ENCODE measurements at places on chromosomes 2 and 18.

DNA sequence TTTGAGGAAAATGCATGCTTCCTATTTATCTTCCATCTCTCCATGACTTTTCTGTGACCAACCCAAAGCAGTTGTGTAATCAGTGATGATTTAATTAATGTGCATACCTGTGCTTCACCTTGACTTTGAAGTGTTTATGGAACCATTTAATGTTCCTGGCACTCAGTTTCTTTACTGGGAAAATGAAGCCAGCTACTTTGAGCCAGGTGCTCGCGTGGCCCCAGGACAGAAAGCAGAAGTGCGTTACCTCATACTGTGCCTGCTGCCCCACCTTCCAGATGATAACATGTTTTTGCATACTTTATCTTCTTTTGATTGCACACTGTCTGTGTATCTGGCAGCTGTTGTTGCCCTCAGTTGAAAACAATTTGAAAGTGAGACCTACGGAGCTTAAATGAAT, 61.3 kb downstream of the PMAIP1 start:
- DNase-seq = no peak

DNA sequence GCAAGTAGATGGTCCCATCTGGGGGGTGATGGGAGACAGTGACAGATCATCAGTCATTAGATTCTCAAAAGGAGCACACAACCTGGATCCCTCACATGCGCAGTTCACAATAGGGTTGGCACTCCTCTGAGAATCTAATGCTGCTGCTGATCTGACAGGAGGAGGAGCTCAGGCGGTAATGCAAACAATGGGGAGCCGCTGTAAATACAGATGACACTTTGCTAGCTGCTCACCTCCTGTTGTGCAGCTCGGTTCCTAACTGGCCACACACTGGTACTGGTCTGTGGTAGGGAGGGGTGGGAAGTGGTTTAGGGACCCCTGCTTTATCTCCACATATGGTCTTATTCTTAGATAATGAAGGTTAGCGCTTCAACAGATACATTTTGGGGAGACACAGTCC, 506.6 kb downstream of the PLCL1 start:
- DNase-seq = no peak

DNA sequence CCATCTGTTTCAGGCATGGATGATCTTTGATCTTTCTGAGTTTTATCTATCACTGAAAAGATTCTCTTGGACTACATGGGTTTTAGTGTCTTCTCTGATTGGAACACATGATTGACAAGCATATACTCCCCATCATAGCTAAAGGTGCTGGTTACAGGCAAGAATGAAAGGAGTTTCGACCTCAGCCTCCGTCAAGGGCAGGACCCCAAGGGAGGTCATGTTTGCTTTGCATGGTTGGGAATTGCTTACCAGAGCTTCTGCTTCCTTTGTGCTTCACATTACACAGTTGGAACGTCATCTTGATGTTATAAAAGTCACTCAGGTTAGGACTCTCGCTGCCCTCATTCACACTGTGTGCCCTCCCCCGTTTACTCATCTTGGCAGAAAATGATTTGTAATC, 287.7 kb downstream of the PIK3C3 start:
- DNase-seq = no peak

GRCh38 chr18:80037869-80038630, 3.8 kb downstream of the RBFA start:
- no peak for DNase-seq

- no peak for DNase-seq
These were observed 87.2 kb downstream of the EPAS1 start for GRCh38 chr2:46384457-46384815.

GRCh38 chr2:191245869-191246531, 796 bp downstream of the MYO1B start:
- DNase-seq = peak; percentile 86

- no peak for DNase-seq
These were observed 2.0 kb upstream of the BOLA3 start for GRCh38 chr2:74149570-74150319.

DNA sequence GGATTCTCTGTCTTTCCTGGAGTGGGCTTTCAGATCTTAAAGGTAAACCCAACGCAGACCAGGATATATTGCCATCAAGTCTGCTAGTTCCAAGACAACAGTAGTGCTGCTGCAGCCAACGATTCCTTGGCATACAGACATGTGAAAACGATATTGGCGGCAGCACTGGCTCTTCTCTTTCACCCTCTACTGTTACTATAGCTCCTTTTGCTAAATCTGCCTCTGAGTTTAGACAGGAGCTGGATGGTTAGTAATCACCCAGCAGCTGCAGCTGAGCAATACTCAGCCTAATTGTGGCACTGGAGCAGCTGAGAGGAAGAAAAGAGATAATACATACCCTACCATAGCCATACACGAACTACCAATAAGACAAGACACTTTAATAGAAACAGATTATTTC, 4.0 kb downstream of the YES1 start:
- peak; percentile 55 for DNase-seq

- no peak for DNase-seq
These were observed 98.9 kb upstream of the EPAS1 start for GRCh38 chr2:46198164-46198883.

DNA sequence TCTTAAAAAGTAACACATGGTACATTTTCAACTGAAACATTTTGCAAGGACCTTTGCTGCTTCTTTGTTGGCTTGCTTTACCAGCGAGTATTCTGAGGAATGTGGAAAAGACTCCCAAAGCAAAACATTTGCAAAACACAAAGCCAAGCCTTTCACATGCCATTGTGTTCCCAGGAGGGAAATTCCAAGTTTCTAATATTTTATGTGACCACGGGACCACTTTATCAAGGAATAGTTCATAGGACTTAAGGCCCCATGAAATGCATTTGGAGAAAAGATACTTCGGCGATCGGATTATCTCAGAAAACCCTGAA, 26.2 kb downstream of the CYP27C1 start:
- DNase-seq = no peak

DNA sequence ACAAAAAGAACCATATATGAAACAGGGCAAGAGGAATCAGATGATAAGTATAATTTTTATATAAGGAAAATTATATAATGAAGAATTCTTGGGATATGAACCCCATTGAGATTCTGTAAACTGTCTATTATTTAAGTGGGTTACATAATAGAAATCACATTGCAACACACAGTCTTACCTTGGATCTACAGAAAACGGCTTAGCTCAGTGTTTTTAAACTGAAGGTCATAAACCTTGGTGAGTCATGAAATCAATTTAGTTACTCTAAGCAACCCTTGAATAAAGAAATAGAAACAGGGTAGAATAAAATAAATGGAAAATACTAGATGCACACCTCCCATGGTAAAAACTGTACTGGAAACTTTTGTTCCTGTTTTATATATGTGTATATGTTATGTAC, 50.7 kb downstream of the METTL8 start:
- DNase-seq = no peak

DNA sequence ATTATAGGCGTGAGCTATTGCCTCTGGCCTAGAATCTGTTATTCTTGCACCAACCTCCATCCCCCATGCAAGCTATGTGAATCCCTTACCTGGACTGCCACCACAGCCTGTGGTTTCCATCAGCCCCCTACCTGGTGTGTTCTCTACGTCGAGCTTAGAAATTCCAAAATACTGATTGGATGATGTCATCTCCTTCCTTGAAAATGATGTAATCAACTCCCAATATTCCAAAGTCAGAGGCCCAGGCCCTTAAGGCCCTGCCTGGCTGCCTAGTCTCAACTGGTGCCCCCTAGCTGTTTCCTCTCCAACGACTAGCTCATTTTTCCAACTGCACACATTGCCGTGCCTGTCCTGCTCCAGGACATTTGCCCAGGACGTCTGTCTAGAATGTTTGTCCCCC, 41.3 kb upstream of the GBX2 start:
- no peak for DNase-seq

DNA sequence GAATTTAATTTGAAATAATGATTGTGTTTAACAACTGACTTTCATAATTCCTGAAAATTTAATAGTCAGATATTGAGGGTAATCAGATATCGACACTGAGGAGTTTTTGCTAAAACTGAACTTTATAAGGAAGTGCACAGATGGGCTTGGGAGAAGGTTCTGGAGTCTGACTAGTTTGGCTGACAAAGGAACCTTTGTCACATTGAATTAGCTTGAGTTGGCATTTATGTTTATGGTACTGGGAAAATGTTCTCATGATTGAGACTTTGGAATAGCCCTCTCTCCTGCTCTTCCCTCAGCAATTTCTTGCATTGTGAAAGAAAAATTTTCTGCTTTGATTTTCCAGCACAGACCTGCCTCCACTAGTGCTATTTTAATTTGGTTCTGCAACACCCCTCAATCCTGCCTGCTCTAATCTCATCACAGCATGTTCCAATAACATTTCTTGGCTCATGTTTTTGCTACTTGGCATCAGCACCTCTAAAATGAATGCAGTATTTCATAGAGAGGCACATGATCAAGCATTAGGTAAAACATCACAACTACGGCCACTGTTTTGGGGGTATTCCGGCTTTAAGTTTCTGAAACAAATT, 133.9 kb upstream of the FSHR start:
- no peak for DNase-seq

GRCh38 chr18:22484471-22484870, 66.8 kb upstream of the CTAGE1 start:
- no peak for DNase-seq

DNA sequence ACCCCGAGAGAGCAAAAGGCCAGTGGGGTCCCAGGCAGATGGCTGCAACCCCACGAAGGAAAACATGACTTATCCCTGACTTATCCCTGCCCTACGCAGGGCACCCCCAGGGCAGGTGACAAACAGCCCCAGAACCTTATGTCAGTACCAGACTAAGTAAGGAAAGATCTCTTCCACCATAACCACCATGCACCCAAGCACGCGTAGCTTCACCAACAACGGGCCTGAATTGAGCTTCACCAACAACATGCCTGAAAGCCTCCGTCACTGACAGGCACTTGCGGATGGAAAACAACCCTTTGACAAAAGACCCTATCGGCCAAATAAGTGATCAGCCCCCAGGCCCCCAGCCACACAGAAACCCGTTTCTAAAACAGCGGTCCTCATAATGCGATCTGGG, 34.1 kb downstream of the HDAC4 start:
- DNase-seq = no peak

DNA sequence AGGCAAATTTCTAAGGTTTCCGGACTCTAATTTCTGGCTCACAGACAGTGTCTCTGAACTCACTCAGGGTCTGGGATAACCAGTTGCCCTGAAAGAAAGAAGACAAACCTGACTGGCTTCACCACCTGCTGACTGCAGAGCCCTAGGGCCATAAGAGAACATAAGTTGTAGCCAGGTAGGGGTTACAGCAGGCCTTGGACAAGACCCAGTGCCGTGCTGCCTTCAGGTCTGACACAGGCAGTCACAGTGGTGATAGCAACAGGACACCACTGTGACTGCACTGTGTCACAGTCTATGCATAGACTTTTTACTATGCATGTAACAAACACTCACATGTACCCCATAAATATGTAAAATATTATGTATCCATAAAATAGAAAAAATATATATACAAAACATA, 508.5 kb downstream of the PID1 start:
- no peak for DNase-seq

DNA sequence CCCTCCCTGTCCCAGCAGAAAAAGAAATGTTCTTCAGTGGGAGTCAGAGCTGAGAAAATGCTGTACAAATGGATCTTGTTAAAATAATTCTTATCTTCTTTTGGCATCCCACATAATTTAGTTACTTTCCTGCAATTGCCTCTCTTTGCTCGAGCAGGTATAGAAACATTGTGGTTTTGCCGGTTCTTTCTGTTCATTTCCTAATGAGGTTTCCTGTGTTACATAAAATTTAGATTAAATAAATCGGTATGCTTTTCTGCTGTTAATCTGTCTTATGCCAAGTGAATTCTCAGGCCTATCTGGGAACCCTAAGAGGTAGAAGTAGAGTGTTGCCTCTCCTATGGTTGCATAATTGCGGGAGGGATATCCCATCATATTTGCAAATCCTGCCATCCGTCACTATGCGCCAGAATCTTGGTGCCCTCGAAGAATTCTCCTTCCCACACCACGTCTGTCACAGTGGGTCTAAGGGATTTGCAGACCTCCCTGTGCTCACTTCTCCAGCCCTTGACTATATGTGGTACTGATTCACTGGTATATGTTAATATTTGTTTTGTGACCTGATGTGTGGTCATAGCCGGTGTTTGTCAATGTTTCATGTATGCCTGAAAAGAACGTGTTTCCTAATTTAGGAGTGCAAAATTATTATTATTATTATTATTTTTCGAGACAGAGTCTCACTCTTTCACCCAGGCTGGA, 12.2 kb upstream of the HDAC4 start:
- DNase-seq = no peak

DNA sequence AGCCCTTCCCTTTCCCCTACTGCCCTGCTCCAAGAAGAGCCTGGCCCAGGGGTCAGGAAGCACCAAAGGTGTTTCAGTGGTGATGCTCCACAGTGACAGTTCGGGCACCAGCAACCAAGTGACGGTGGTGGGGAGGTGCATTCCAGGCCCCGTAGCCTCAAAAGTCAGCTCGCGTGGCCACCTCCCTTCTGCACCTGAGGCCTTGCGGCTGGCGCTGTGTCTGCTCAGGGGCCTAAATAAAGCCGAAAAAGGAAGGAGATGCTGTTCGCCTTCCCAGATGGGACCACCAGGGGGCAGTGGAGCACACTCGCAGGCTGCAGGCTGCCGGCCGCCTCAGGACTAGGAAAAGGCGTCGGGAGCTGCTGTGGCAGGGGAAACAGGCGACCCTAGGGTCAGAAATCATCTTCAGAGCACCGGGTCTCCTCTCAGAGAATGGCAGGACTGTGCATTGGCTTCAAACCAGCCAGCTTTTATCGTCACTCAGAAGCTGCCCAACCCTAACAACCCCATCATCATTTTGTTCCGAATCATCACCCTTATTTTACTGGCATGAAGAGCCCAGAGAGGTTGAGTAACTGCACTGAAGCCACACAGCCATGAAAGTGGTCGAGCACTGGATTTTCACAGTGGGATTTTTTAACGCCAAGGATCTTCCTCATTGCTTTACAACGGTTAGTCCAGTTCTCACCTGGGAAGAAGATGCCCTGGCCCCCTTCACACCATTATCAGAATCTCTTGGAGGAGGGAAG, 213.0 kb upstream of the CELF4 start:
- peak; percentile 68 for DNase-seq

GRCh38 chr18:49119401-49119800, 168.6 kb upstream of the SMAD7 start:
- no peak for DNase-seq

DNA sequence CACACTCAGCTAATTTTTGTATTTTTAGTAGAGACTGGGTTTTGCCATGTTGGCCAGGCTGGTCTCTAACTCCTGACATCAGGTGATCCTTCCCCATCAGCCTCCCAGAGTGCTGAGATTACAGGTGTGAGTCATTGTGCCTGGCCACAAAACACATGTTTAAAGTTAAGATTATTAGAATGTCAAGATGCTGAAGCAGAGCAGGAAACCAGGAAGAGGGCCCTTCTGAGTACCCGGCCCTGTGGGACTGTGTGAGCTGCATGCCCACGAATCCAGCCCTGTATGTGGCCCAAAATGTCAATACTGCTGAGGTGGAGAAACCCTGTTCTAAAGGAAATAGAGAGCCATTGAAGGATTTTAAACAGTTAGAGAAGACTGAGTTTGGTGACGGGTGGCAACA, 31.0 kb upstream of the REV1 start:
- DNase-seq = no peak

GRCh38 chr2:174334781-174335251, at the start of gene SP9:
Gene SP9 (plus strand): TSS chr2:174334954. CDS start chr2:174335093, 139 bp downstream.
- DNase-seq = peak; percentile 88
